ENCODE measurements at places on chromosomes 12 and 14.

DNA sequence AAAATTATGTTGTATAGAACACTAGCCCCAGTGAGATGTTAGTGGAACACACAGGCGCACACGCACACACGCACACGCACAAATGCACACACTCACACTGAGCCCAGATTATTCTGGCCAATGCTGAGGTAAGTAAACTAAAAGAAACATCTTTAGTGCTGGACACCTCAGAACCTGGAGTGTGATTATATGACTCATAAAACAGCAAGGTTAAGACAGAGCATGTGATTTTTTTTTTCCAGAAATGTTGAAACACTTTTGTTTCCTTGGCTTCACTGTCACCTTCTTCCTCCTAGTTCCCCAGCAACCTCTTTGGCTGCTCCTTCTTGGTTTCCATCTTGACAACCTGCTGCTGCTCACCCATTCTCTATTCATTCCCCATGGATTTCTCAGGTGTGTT is 141.0 kb upstream of the ALG10B start:
- no peak for DNase-seq

DNA sequence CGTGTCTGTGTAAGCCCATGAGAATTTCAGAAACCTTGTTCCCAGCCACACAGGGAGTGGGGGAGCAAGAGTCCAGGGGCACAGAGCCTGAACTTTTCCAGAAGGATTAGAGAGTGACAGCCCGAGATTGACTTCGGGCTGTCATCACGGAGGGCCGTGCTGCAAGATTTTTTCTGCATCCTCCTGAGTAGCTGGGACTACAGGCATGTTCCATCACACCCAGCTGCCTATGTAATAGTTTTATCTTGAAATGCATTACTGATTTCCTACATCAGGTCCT is 14.4 kb downstream of the EVL start:
- DNase-seq, result no peak

DNA sequence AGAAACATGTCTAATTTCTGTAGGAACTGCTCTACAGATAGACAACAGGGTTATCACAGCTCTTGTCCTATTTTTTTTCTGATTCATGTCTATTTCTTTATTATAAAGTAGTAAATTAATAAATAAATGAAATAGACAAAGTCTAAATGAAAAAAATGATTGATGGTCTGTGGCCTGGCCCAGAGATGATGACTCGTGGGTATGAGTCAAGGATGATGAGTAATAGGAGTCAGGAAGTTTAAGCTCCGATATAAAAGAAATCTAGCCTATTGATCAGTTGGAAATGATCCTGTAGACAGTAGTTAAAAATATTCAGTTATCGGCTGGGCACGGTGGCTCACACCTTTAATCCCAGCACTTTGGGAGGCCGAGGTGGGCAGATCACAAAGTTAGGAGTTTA is 90.6 kb upstream of the RTL1 start:
- DNase-seq, result no peak

DNA sequence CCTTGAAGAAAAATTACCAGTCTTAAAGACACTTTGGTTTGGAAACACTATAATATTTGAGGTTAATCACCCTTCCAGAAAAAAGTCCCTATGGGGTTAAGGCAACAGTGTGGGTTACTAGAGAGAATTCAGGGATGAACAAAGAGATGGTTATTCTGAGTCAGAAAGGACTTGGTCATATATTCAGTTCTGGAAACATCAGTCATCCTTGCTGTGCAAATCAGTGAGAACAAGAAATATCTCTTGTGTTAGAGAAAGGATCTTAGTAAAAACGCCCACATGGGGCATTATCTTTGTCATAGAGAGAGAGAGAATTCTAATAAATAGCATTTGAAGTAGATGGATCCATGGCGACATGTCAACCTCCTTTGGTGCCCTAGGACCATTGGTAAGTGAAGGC is 59.4 kb upstream of the E2F7 start:
- no peak for DNase-seq

- DNase-seq, result no peak
These were observed 23.9 kb downstream of the MDM2 start for GRCh38 chr12:68831751-68832503.

GRCh38 chr12:124635316-124635715 is 67.9 kb upstream of the NCOR2 start:
- DNase-seq, result no peak

- peak; percentile 74 for DNase-seq
These were observed 190.2 kb downstream of the FSCB start for GRCh38 chr14:44316647-44317440.

DNA sequence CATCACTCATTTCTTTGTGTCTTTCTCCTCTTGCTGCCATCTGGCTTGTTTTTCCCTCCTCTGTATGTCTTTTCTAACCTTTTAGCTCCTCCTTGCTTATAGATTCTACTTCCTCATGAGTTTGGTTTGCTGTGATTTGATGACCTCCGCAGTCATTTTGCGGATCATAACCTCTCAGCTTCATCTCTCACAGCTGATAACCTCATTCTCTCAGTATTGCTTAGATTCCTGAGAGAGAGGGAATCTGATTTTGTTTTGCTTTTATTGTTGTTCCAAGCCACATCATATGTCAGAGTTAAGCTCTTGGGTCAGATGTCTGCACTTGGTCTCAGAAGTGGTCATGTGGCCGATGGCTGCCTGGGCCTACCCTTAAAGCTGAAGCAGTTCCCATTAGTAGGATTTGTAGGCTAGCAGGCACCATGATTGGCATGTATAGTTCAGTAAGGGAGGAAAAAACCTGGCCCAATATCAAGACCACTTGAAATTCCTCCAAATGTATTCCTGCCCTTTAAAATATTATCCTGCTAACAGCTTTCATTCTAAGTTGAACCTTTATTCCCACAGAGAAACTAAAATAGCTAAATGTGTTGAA is 13.5 kb downstream of the ZNF664 start:
- DNase-seq, result no peak

DNA sequence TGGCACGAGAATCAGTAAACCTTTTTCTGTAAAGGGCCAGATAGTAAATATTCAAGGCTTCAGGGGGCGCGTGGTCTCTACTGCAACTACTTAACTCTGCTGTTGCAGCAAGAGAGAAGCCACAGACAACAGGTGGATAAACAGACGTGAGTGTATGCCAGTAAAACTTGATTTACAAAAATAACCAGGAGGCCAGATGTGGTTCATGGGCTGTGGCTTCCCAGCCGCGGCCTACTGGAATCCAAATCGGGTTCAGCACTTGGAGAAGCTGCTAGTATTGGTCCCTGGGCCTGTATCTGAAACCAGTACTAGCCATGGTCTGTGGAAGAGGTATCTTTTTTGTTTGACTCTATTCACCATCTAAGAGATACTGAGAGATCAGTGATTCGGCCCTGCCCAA is 13.3 kb downstream of the PPP2R5C start:
- no peak for DNase-seq

Measured in HFF-Myc (cell line).